ENCODE measurements at places on chromosomes 16 and 17.

DNA sequence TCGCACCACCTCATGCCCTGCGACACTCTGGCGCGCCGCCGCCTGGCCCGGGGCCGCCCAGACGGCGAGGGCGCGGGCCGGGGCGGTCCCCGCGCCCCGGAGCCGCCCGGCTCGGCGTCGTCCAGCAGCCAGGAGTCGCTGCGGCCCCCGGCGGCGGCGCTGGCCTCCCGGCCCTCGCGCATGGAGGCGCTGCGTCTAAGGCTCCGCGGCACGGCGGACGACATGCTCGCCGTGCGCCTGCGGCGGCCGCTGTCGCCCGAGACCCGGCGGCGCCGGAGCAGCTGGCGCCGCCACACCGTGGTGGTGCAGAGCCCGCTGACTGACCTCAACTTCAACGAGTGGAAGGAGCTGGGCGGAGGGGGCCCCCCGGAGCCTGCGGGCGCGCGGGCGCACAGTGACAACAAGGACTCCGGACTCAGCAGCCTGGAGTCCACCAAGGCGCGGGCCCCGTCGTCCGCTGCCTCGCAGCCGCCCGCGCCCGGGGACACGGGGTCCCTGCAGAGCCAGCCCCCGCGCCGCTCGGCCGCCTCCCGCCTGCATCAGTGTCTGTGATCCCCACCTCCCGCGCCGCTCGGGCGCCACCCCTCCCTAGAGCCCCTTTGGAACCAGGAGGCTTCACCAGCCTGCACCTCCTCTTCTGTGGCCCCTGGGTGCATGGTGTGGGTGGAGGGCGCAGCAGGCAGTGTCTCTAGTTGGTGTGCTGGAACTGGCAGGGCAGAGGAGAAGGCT lies 82.3 kb downstream of the ARHGAP23 start:
- no peak for DNase-seq

- DNase-seq: no peak
Measured at GRCh38 chr17:81234506-81234855, 4.4 kb downstream of the TEPSIN start.

GRCh38 chr16:89026121-89026612 lies 49.2 kb upstream of the CBFA2T3 start:
- peak; percentile 44 for DNase-seq

DNA sequence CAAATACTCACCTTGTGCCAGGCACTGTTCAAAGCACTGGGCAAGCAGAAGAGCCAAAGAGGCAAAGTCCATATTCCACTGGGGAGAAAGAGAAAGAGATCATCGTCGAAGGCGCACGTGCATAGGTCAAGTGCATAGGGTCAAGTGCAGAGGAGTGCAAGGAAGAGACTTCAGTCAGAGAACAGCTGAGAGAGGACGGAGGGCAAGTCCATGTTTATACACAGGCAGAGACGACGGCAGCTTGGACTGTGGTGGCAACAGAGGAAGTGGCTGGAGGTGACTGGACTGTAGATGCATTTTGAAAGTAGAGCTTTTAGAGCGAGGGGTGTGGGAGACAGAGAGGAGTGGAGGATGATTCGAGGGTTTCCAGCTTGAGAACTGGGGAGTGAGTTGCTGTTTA lies 74.7 kb upstream of the SDK2 start:
- no peak for DNase-seq

- DNase-seq: no peak
Measured at GRCh38 chr17:21263376-21263775, 10.2 kb upstream of the NATD1 start.

- no peak for DNase-seq
Measured at GRCh38 chr17:7293816-7294613, 424 bp downstream of the YBX2 start.

- DNase-seq: no peak
Measured at GRCh38 chr17:4199818-4200402, 56.9 kb downstream of the CYB5D2 start.

GRCh38 chr17:75512926-75513640 lies 2.3 kb downstream of the CASKIN2 start:
- no peak for DNase-seq

GRCh38 chr16:711548-712320 lies 3.2 kb upstream of the METRN start:
- peak; percentile 77 for DNase-seq

GRCh38 chr17:7559320-7560171 lies 996 bp downstream of the TNFSF13 start:
- no peak for DNase-seq

GRCh38 chr17:55149485-55149884 lies 115.3 kb upstream of the HLF start:
- DNase-seq: no peak

- DNase-seq: no peak
Measured at GRCh38 chr17:6591599-6592158, 35.3 kb upstream of the PITPNM3 start.

GRCh38 chr17:28878981-28879380 lies 18.6 kb downstream of the FLOT2 start:
- DNase-seq: no peak

- DNase-seq: no peak
Measured at GRCh38 chr16:35249051-35249450, 1789.6 kb downstream of the TP53TG3F start.

GRCh38 chr17:60039847-60040442 lies 38.8 kb downstream of the HEATR6 start:
- DNase-seq: no peak

- no peak for DNase-seq
Measured at GRCh38 chr17:15741624-15742023, 9.5 kb downstream of the TBC1D26 start.

- DNase-seq: peak; percentile 42
Measured at GRCh38 chr17:64491034-64491860, 5.6 kb downstream of the POLG2 start.

DNA sequence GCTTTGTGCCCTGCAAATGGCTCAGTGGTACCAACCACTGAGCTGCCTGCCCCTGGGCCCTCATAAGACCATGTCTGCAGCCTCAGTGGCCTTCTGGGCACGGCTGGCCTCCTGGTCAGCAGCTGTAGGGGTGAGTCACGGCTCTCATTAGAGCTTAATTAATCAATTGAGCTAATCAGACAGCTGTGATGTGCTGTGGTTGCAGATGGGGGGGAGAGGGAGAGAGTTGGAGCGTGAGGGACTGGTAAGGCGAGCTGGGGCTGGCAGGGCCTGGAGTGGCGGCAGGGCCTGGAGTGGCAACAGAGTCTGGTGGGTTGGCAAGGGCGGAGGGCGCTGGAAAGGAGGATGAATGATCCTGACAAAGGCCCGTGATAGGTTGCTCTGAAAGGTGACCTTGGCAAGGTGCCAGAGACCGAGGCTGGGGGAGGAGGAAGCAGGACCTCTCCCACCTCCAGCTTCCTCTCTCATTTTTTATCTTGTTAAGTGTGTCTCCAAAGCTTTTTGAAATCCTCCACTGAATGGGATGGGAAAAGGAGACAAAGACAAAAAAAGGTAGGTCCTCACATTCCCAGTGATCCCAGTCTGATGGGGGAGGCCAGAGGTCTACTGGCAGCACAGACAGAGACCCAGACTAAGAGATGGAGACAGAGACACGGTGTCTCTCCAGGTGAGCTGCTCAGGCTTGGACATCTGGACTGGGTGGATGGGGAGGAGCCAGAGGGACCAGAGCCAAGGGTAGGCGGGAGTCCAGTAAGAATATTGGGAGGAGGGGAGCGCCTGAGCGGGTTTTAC lies 41.6 kb downstream of the DCAKD start:
- DNase-seq: no peak

- DNase-seq: peak; percentile 37
Measured at GRCh38 chr16:80948886-80949493, 57.7 kb downstream of the CMC2 start.

- DNase-seq: no peak
Measured at GRCh38 chr17:43936434-43936833, 5.8 kb downstream of the PPY start.

DNA sequence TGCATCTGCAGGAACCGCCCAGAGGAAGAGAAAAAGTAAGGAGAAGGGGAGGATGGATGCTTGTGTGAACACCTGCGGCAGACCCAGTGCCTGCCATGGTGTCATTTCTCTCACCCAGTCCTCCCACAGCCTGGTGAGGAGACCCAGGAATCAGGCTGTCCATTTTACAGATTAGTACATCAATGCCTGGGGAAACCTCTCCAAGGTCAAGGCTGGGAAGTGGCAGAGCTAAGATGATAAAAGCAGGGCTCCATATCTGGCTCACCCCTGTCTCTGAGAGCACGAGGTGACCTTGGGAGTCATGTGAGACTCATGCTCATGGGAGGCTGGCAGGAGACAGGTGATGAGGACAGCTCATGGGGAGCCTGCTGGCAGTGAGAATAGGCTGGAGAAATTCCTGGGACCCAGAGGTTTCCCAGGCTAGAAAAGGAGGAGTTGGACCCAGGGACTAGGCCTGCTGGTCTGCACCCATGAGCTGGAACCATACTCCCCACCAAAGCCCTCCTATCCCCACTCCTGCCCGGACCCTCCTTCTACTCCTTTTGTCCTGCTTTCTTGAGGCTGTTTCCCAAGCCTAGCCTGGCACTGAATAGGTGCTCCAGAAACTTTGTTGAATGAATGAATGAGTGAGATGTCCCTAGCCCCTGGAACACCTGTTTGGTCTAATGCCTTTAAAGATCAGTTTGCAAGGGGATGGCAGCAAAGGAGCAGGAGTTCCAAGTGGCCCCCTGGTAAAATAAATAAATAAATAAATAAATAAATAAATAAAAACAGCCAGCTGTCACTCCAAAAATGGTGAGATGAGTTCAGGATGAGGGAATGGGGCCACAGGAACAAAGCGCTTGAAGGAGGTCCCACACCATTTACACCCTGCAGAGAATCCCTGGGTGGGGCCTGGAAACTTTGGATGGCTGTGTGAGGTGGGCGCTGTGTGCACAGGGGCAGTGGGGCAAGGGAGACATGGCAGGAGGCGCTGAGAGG lies 1.6 kb downstream of the ZNF629 start:
- DNase-seq: no peak

GRCh38 chr17:82327289-82327688 lies 6.3 kb downstream of the SECTM1 start:
- no peak for DNase-seq

GRCh38 chr16:56919099-56919800 lies 12.7 kb upstream of the HERPUD1 start:
- no peak for DNase-seq

GRCh38 chr17:40510328-40510648 lies 8.9 kb upstream of the TNS4 start:
- DNase-seq: no peak

DNA sequence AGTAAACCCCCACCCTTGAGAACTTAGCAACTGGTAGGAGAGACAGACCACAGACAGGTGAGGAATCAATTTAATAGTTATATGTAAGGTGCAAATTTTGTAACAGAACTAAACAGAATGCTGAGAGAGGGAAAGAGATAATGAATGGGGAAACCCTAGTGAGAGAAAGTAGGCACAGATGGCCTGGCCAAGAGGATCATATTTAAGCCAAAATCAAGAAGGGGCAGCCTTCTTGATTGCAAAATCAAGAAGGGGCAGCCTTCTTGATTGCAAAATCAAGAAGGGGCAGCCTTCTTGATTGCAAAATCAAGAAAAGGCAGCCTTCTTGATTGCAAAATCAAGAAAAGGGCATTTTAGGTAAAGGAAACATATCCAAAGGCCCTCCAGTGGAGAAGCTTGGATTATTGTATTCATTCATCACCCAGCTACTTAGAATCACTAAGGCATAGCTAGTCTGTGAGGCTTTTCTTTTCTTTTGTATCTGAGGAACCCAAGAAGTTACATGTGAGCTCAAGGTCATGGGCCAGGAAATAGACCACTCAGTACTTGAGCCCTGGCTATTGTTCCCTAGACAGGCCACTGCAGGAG lies 190.6 kb downstream of the CYLD start:
- no peak for DNase-seq

DNA sequence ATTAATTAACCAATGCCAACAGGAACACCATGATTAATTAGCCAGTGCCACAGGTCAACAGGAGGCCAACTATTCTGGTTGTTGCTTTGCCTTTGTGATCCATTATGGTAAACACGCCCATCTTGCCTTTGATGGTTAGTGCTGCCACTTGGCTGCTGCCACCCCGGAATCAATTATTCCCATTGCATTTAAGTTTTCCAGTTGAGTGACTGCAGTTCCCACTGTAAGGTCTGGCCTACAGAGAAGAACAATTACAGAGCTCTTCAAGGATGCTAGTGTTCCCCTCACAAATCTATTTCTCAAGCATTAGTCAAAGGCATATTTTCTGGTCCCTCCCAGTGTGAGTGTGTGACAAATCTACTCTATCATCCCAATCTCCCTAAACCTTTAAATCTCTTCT lies 7.1 kb upstream of the CLEC19A start:
- no peak for DNase-seq

- no peak for DNase-seq
Measured at GRCh38 chr16:56607109-56607618, 1.2 kb upstream of the MT2A start.

DNA sequence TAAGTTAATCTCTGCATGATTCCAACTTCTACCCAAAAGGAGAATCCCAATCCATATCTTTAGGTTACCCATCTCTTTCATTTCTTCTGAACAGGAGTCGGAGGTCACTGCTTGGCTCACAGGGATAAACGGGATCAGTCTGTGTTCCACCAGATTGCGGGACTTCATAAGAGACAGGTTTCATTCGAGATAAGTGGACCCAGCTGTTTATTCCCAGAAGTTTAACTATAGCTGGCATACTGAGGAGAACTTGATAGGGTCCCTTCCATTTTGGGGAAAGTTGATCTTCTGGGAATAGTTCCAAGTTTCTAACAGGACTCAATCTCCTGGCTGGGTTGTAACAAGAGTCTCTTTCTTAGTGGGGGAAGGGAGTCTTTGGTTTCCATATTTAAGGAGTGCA lies 45.4 kb upstream of the ARL4D start:
- no peak for DNase-seq

GRCh38 chr17:80738020-80738808 lies 193.6 kb downstream of the RPTOR start:
- DNase-seq: no peak

Measured in activated T-cell treated with anti-CD3 and anti-CD28 coated beads for 48 hours (primary cell).